ENCODE measurements at places on chromosomes 11 and 22. TPM values are rescaled to one million over a fixed set of nuclear protein-coding genes. Genes with fewer than 3 reads are reported as not detected.

The ESAM gene
- 25.6 TPM for total RNA-seq

The MMP8 gene
- total RNA-seq, result not detected

The ZNF215 gene
- total RNA-seq, result 2.1 TPM

The POTEH gene
- total RNA-seq, result not detected

The LIF gene
- total RNA-seq, result 0.93 TPM

The ABCC8 gene
- total RNA-seq, result 10.6 TPM

The RIMBP3C gene
- total RNA-seq, result 1.2 TPM

The DMC1 gene
- 6.5 TPM for total RNA-seq

The TMEM179B gene
- 20.0 TPM for total RNA-seq

The SLC22A12 gene
- not detected for total RNA-seq

The KRTAP5-1 gene
- total RNA-seq, result not detected

The OR4X2 gene
- not detected for total RNA-seq

The YPEL1 gene
- 26.9 TPM for total RNA-seq

The APLNR gene
- total RNA-seq, result 42.7 TPM

Measured in camera-type eye (tissue), 1 donor.